ENCODE measurements at places on chromosomes 7 and 10.

- DNase-seq, result no peak
These were observed 73.2 kb downstream of the SFMBT2 start for GRCh38 chr10:7337431-7338171.

- DNase-seq, result no peak
These were observed 494 bp upstream of the CFAP43 start for GRCh38 chr10:104232613-104233102.

GRCh38 chr10:129764011-129764900 is 199.8 kb downstream of the EBF3 start:
- no peak for DNase-seq

GRCh38 chr7:111413739-111414138 is 148.6 kb downstream of the IMMP2L start:
- no peak for DNase-seq

GRCh38 chr7:149475121-149476045 is 14.5 kb upstream of the ZNF777 start:
- no peak for DNase-seq

- no peak for DNase-seq
These were observed 23.5 kb upstream of the KCNMA1 start for GRCh38 chr10:77661100-77661499.

DNA sequence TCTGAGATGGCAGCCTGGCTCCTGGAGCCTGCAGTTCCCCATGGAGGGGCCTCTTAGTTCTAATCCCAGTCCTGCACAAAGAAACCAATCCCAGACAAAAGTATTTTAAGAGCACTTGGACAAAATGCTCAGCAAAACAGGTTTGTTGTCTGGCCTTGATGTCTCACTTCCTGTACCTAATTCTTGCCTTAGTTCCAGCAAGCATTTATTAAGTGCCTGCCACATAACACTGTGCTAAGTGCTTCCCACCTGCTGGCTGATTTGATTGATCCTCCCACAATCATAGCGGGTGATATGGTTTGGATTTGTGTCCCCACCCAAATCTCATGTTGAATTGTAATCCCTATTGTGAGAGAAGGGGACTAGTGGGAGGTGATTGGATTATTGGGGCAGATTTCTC is 65.7 kb upstream of the HABP2 start:
- no peak for DNase-seq

GRCh38 chr7:42770114-42770513 is 141.8 kb downstream of the C7orf25 start:
- DNase-seq, result no peak

- no peak for DNase-seq
These were observed 372.4 kb downstream of the CCSER2 start for GRCh38 chr10:84700668-84701369.

- DNase-seq, result no peak
These were observed 2.6 kb downstream of the AUTS2 start for GRCh38 chr7:69600710-69601519.

- no peak for DNase-seq
These were observed 219.0 kb downstream of the TRIL start for GRCh38 chr7:28739128-28739527.

DNA sequence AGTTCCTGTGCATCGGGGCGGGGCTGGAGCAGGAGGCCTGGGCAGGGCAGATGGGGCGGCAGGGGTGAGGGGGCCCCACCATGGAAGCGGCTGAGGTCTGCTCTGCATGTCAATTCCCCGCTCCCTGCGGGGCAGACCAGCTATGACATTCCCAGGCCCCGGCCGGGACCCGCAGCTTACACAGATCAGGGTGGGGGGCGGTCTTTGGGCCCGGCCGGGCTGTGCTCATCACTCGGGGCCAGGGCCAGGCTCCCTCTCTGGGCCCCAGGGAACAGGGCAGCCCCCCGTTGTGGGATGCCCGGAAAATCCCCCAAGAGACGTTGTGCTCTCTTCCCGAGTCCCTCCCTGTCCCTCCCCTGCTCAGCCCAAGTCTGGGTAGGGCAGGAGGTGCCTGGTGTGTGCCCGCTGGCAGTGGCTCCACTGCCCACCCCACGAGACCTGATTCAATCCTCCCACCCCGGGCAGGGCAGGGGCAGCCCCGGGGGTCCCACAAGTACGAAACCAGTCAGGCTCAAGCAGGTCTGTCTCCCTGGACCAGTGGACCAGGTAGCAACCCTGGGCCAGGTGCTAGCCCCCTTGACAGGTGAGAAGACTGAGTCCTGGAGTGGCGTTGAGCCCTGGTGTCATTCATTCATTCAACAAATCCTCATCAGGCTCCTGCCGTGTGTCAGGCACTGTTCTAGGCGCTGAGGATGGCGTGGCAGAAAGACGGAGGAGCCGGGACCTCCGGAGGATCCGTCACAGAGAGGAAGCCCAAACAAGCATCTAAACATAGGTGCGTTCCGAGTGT is 29.0 kb downstream of the MICALL2 start:
- DNase-seq, result no peak

GRCh38 chr10:84211566-84211965 is 13.8 kb downstream of the LRIT2 start:
- DNase-seq, result no peak

GRCh38 chr10:47329855-47330254 is 7.6 kb downstream of the GDF2 start:
- no peak for DNase-seq

GRCh38 chr7:44858161-44858560 is 10.3 kb upstream of the H2AZ2 start:
- DNase-seq, result no peak

- DNase-seq, result no peak
These were observed 60.0 kb downstream of the CHN2 start for GRCh38 chr7:29254591-29254990.

DNA sequence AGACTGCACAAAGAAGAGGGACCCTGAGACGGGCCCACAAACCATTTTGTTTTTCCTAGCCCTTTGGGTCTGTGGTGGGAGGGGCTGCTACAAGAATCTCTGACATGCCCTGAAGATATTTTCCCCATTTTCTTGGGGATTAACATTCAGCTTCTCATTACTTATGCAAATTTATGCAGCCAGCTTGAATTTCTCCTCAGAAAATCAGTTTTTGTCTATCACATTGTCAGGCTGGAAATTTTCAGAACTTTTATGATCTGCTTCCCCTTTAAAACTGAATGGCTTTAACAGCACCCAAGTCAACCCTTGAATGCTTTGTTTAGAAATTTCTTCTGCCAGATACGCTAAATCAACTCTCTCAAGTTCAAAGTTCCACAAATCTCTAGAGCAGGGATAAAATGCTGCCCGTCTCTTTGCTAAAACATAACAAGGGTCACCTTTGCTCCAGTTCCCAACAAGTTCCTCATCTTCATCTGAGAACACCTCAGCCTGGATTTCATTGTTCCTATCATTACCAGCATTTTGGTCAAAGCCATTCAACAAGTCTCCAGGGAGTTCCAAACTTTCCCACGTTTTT is 560.0 kb upstream of the KCND2 start:
- no peak for DNase-seq

DNA sequence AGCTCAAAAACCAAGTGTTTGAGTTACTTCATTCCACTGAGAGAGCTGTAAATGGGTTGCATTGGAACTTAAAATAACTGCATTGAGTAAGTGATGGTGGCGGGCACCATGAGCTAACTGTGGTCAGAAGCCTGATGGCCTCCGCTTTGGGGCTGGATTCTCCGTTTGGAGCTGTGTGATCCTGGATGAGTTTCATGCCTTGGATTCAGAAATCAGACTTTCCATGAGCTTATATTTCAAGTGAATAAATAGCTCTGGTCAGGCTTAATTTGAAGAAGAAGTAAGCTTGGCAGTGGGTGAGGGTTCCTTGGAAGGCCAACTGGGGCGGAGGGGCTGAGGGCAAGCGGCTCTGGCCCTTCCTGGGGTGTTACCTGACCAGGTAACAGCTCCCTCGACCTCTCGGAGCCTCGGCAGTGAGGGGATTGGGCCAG is 5.6 kb downstream of the HTRA1 start:
- DNase-seq, result no peak

DNA sequence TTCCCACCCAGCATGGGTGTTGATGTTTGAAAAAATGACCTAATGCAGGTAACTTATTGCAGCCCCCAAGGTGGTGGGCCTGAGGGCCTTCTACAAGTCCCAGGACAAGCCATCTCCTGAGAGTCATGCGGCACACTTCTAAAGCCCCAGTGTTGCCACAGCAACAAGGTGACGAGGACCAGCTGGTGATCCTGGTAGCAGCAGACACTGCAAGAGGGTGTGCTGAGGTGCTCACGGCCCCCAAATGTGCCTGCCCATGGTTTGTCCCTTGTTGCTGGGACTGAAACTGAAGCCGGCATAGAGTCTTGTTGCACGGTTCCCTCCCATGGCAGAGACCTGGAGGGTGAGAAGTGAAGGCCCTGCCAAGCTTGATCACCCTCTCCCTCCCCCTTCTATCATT is 333.2 kb upstream of the MGMT start:
- no peak for DNase-seq

DNA sequence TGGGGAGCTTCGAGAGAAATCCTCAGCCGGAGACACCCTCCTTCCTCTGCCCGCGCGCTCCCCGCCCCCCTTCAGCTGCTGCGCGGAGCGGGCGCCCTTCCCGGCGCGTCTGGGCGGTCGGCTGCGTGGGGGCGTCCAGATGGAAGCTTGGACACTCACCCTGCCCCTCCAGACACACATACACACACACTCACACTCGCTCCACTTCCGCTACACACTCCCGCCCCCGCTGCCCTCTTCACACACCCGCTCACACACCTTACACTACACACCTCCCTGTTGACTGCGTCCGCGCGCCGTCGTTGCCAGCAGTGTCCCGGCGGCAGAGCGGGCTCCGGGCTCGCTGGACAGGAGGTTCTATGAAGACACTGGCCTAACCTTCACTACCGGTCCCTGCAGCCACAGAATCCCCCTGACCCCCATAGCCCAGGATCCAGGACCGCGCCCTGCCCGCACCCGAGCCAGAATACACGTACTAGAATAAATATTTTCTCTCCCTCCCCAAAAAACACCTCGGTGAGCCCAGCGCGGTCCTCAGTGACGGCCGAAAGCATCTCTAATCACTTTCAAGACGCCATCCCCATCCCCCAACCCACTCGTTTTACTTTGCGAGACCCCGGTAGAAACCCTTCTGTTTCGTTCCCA is 1.1 kb upstream of the EGR2 start:
- peak; percentile 40 for DNase-seq

GRCh38 chr10:125159932-125160855 is at the start of gene CTBP2:
CTBP2 (minus strand) TSS chr10:125160563.
- DNase-seq, result no peak

DNA sequence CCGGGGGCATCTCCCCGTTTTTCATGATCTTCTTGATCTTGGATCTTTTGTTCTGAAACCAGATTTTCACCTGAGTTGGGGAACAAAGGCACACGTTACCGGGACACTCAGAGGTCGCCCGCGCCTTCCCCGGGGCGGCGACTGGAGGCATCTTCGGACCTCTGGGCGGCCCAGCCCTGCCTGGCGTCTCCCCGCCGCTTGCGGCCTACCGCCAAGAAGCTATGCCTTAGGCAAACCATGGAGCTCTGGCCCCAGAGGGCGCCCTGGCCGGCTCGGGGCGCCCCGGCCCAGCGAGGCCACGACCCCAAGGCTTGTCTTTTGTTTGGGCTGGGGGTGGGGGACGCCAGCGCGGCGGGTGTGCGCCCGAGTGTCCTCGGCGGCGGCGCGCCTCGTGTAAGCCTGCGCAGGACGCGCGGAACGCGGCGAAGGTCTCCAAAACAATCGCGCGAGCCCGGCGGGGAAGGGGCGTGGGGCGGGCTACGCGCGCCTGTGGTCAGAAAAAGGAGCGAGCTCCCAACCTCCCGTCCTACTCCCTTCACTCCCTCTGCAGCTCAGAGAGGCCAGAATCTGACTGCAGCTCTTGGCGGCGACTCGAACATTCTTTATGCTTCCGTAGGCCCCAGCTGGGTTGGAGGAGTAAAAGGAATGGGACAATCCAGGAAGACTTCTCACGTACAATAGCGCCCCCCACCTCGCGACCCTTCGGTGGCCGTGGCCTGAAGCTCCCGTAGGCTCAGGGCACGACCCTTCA is 3.5 kb downstream of the DLX5 start:
- DNase-seq, result no peak

DNA sequence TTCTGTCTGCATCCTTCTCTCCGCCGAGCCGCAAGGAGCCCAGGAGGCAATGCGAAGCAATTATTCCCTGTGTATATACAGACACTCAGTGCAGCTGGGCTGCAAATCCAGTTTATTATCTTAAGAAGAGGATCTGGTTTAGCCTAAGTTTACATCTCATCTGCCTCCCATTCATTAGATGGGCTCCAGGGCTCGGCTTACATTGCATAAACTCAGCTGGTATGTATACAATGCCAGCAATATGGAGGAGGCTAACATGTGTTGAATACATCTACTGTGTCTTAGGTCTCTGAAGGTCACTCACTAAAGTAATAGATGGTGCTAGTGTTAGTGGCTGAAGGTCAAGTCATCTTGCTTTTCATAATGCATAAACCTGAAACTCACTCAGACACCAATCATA is 996.8 kb downstream of the KCNMA1 start:
- no peak for DNase-seq

DNA sequence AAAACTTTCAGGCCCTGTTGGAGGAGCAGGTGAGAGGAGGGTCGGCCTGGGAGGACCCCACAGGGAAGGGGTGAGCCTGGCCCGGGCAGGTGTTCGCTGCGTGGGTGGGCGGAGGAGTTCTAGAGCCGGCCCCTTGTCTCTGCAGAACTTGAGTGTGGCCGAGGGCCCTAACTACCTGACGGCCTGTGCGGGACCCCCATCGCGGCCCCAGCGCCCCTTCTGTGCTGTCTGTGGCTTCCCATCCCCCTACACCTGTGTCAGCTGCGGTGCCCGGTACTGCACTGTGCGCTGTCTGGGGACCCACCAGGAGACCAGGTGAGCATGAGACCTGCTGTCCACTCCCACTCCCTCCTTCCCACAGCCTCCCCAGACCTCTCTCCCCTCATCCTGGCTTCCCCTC is 5.6 kb downstream of the ZNHIT1 start:
- no peak for DNase-seq

- no peak for DNase-seq
These were observed 17.6 kb downstream of the FKBP6 start for GRCh38 chr7:73345538-73345937.

GRCh38 chr7:130322615-130323014 is 22.0 kb upstream of the CPA5 start:
- no peak for DNase-seq

- DNase-seq, result no peak
These were observed 188.2 kb downstream of the SKIDA1 start for GRCh38 chr10:21337171-21337792.

- no peak for DNase-seq
These were observed 175.9 kb downstream of the USP6NL start for GRCh38 chr10:11435581-11435981.

DNA sequence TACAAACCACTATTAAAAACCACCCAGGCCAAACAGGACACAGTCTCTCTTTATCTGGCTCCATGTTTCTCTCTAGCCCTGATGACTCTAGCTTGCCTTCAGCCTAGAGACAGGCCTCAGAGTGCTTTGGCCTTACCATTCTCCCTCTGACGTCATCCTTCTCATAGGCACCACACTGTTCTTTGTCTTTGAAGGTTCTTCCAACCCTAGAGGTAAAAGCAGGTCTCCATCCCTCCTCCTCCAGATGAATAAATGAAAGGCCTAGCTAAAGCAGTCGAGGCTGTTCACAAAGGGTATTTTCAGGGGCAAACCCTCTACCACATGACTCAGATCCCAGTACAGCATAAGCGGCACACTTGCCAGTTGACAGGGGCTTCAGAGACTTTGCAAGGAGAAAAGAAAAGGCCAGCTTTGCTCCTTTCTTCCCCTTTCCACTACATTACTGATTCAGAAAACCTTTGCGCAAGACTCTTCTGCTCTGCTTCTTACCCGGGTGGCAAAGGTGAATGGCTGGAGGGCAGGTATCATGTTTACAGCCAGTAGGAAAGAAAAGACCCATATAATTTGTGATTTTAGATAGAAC is 14.8 kb downstream of the NFE2L3 start:
- DNase-seq, result no peak

Measured in T-helper 9 cell (primary cell).